Naive thymus-derived CD4-positive, alpha-beta T cell (primary cell): ENCODE measurements at places on chromosomes 7 and 10. TPM values are rescaled to one million over a fixed set of nuclear protein-coding genes. Genes with fewer than 3 reads are reported as not detected.

GRCh38 chr7:85924062-85924461, 719.6 kb upstream of the GRM3 start:
- no peak for DNase-seq

- no peak for DNase-seq
Observed at GRCh38 chr10:69828144-69828870, 26.6 kb downstream of the COL13A1 start.

DNA sequence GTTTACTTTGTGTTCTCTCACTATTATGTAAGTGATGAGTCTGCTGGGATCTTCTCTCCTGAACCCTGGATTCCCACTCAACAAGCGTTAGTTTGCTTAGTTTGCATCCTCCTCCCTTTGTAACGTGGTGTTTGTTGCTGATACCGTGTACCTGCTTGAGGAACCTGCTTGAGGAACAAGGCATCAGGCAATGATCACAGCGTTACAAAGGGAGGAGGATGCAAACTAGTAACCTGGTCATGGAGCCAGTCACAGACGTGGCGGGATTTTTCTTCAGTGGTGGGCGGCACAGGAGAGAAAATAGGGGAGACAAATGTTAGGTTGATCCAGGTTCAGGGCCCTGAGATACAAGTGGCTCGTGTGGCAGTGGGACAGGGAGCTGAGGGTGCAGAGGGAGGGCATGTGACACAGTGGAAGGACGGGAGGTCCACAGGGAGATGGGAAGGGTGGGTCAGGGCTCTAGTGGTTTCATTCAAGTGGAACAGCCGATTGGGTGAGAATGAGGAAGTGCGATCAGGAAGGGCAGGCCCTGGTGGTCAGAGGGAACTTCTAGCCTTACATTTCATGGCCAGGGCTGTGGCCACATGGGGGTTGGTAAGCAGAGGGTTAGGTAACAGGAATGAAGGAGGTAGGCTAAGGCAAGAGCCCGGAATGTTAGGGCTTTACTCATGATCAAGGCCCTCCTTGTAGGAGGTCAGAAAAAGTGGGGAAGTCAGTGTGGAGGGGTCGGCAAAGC, 38.0 kb downstream of the SNX10 start:
- no peak for DNase-seq

The SLC39A12 gene
- total RNA-seq, result not detected

DNA sequence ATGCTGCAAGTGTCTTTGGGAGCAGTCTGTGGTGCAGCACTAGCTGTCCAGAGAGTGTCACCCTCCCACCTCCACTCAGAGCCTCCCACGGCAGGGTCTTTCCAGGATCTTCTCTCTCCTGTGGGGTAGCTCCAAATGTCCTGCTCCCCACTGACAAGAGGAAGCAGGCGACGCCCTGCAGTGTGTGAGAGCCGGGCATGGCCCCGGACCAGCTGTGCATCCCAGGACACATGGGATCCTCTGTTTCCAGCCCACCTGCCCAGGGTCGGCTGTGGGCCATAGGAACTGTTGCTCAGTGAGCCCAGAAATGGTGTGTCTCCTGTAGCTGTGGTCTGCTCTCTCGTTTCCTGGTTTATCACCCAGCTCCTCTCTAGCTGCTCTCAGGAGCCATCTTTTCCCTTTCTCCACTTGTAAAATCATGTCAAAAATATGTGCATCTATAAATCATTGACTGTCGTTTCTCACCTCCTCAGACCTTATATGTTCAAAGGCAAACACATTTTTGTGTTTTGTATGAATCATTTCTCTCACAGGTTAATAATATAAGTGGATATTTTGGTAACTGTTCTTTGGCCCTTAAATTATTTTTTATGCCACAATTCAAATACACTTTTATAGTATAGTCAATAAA, 74.9 kb downstream of the VWC2 start:
- DNase-seq, result no peak

GRCh38 chr7:7099584-7100014, 82.7 kb upstream of the C1GALT1 start:
- DNase-seq, result no peak

GRCh38 chr7:26187380-26188205, 13.0 kb downstream of the HNRNPA2B1 start:
- no peak for DNase-seq

The GPR15LG gene
- not detected for total RNA-seq

The TUBB8 gene
- total RNA-seq, result 1.3 TPM

DNA sequence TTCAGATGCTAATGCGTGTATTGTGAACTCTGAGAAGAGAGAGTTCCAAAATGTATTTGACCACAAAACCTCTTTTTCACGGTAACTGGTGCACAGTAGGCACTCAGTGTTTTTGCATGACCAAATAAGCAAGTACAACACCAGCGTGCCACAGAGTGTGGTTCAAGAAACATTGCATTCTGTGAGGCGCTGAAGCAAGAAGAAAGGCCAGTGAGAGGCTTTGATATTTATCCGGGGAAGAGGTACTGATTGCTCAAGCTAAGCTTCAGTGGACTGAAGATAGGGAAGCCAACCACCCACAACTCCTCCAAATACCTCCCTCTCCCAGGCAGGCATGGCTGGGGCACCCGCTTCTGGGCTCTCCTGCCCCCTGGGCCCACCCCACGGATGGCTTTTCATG, 611.2 kb downstream of the SDK1 start:
- no peak for DNase-seq

The ZPBP gene
- not detected for total RNA-seq

GRCh38 chr10:131980761-131981428, 828 bp downstream of the BNIP3 start:
- DNase-seq, result no peak

DNA sequence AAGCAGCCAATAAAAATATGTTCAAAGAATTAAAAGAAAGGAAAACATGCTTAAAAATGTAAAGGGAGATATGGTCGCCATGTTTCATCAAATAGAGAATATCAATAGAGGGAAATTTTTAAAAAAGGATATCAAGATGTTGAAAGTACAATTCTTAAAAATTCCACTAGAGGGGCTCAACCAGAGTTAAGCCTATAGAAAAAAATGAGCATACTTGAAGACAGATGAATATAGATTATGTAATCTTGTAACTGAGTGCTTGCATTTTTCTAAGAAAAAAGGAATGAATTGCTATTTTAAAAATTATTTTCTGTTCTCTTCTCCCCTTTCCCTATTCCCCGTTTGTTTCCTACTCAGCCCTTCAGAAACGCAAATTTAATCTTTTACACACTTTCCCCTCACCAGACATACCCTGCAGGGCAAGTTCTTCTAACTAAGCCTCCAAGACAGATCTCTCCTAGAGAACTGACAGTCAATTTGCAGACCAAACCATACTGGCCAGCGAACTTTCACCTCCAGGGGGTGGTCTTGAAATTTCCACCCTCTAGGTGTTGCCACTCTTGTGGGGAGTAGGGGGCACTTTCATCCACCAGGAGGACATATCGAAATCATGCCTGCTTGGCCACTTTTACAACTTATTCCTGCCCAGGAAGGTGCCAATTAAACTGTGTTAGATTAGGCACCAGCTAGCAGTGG, 67.7 kb downstream of the NSUN6 start:
- peak; percentile 13 for DNase-seq

- no peak for DNase-seq
Observed at GRCh38 chr7:150856303-150857275, 4.3 kb downstream of the AOC1 start.

DNA sequence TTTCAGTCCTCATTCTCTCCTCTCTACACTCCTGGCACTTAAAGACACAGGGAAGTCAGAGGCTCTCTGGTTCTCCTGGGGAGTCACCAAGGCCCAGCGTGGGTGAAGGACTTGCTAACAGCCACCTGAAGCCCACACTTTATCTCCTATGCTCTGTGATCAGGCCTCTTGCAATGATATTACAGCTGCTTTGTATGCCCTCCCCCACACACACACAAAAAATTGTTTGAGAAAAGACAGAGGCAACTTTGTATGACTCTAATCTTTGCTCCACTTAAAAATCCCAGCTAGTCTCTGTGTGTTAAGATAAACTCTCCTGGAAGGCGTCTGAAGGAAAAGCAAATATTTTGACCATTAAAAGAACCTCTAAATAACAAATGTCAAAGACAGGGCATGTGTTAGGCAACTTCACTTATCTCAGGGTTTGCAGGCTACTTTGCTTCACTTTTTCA, 507.2 kb downstream of the TNS3 start:
- no peak for DNase-seq

DNA sequence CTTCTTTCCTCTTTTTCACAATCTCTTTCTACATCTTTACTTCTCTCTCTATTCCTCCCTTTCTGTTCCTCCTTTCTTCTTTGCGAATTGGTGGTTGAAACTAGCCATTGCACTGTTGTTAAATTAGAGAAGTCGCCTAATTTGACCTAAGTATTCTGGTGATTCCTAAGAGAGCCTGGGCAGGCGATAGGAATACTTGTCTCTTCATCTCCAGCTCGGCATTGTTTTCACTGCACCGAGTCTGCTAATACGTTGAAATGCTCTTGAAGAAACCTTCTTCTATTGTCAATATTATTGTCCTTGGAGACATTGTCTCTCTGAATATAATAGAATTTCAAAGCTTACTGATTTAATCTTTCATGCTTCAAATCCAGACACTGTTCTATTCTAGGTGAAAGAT, 31.7 kb downstream of the KCND2 start:
- DNase-seq, result no peak

DNA sequence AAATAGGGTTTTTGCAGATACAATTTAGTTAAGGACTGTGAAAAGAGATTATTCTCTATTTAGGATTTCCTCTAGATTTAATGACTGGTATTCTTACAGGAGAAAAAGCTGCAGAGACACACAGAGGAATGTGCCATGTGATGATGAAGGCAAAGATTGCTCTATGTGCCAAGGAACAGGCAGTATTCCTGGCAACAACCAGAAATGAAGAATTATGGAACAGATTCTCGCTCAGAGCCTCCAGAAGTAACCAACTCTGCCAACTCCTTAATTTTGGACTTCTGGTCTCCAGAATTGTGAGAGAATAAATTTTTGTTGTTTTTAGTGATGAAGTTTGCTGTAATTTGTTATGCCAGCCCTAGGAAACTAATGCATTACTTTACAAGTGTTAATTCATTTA, 307.6 kb upstream of the SEMA3A start:
- no peak for DNase-seq

DNA sequence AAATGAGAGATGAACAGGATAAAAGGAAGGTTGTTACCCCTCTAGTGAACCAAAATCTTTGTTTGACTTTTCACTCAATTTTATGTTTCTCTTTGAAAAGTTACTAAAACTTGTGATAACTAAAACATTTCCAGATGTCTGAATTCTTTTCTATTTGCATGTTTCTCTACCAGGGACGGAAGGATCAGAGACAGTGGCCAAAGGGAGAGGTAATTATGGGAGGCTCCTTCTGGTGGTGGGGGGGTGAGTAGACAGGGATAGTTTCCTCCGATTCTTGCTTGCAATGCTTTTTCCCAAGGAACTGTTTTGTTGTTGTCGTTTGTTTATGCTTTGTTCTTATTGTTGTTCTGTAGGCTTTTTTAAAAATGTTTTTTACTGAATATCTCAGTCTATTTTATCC, 374.8 kb downstream of the INHBA start:
- DNase-seq, result no peak

DNA sequence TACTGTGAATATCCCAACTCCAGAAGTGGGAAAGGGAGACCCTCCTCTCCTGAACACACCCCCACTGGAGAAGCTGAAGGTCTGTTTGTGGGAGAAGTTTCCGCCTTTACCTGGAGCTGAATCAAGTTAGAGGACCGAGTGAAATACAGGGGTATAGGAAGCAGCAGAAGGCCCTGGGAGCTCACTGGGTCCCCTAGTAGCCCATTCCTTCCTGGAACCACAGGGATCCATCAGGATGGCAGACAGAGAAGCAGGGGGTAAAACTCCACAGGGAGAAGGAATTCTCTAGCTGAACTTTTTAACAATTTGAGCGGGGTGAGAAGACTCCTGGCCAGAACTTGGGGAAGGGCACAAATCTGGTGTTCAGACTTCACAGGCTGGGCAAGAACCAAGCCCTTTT, 275.8 kb downstream of the GRID1 start:
- no peak for DNase-seq

- DNase-seq, result no peak
Observed at GRCh38 chr10:13056456-13057077, 43.4 kb upstream of the OPTN start.

- DNase-seq, result no peak
Observed at GRCh38 chr7:37320848-37321468, 127.7 kb downstream of the ELMO1 start.

- no peak for DNase-seq
Observed at GRCh38 chr10:28743576-28743975, 66.3 kb downstream of the BAMBI start.

The GAD2 gene
- not detected for total RNA-seq

DNA sequence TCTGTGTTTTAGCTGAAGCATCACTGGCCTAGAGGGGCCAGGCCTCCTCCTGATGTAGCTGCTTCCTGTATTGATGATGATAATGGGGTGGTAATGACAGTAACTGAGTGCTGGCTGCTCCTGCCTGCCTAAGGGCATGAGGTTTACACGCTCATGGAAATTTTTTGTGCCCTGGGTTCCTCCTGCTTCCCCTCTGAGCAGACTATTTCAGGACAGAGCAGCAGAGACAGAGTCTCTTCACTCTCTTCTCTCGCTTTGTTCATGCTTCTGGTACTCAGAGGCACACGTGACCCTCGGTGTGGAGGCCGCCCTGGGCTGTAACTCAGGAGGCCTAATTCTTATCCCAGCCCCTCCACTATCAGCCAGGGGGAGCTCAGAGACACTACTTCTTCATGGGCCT, 27.9 kb downstream of the LRRC20 start:
- DNase-seq, result no peak

- no peak for DNase-seq
Observed at GRCh38 chr7:1210321-1210978, 22.2 kb upstream of the UNCX start.

DNA sequence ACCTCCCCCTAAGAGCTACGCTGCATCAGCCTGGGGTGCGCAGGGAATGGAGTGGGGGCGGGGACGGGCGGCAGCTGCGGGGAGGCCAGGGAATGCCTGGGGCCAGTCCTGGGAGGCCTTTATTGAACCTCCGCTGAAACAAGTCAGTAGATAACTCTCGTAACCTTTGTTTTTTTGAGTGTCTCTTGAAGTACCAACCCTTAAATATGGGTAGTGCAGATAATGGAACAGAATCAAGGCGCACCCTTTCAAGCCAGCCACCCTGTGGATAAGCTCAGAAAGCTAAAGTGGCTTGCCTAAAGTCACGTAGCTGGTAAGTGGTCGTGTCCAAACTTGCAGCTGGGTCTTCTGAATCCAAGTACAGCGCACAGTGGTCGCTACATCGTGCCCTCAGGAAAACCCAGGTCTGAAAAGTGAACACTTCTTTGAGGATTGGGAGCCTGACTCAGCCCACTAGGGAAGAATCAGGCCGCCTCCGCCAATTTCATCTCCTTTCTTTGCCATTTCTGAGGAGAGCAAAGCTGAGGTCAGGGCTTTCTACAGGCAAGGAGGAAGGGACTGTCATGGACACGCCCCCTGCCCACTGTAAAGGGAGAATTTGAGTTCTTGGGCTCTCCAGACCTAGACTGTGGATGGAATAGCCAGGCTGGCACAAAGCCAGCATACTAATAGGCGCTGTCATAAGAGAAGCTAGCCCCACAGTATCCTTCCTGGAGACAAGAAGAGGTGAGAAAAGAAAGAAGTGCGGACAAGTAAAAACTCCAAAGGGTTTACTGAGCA, 3.2 kb upstream of the EGR2 start:
- no peak for DNase-seq

The CCL24 gene
- not detected for total RNA-seq

GRCh38 chr7:140400381-140400780, 2.1 kb upstream of the SLC37A3 start:
- no peak for DNase-seq
